ENCODE measurements at places on chromosomes 5 and 9. TPM values are rescaled to one million over a fixed set of nuclear protein-coding genes. Genes with fewer than 3 reads are reported as not detected.

CCL28 gene
- 13.0 TPM for total RNA-seq

PTGR1 gene
- total RNA-seq = 1.8 TPM

SCGB3A2 gene
- total RNA-seq = not detected

MYOZ3 gene
- 0.09 TPM for total RNA-seq

All from activated T-helper 2 cell treated with anti-CD3 and anti-CD28 coated beads, Interferon-gamma antibody, Interleukin-2, Interleukin-4, amounts not matched to agents 10 μg/mL and 5 μg/mL and 100 μg/mL, durations not matched to agents 14 hours and 24 hours and 36 hours (primary cell).